Muscle of arm (tissue), 14 donors: ENCODE measurements at places on chromosomes 11 and 22. TPM values are rescaled to one million over a fixed set of nuclear protein-coding genes. Genes with fewer than 3 reads are reported as not detected.

The C11orf52 gene
- polyA plus RNA-seq = 2.5 TPM

The GRAMD1B gene
- polyA plus RNA-seq = 10.3 TPM

The C22orf31 gene
- 1.7 TPM for polyA plus RNA-seq

The SORL1 gene
- polyA plus RNA-seq = 2.6 TPM

The RAPSN gene
- 91.5 TPM for polyA plus RNA-seq

The DEFB131B gene
- polyA plus RNA-seq = not detected

The MED17 gene
- polyA plus RNA-seq = 16.7 TPM

The OR56A1 gene
- polyA plus RNA-seq = not detected

The SPDYC gene
- not detected for polyA plus RNA-seq

The GRAP2 gene
- 0.50 TPM for polyA plus RNA-seq

The MAPK8IP2 gene
- polyA plus RNA-seq = 0.63 TPM

The OR8G5 gene
- not detected for polyA plus RNA-seq

The GDPD4 gene
- polyA plus RNA-seq = 0.22 TPM

The PARVG gene
- 2.8 TPM for polyA plus RNA-seq

The OR5L1 gene
- not detected for polyA plus RNA-seq

The PANX2 gene
- polyA plus RNA-seq = 0.10 TPM

The TMEM151A gene
- not detected for polyA plus RNA-seq

The BEST1 gene
- polyA plus RNA-seq = 2.4 TPM

The OR8D4 gene
- 0.07 TPM for polyA plus RNA-seq

The MUC5AC gene
- not detected for polyA plus RNA-seq

The C1QTNF5 gene
- 18.0 TPM for polyA plus RNA-seq

The PDGFD gene
- 17.3 TPM for polyA plus RNA-seq

The FXYD6 gene
- polyA plus RNA-seq = 132 TPM

The ASCL2 gene
- not detected for polyA plus RNA-seq

The ZBTB16 gene
- not detected for polyA plus RNA-seq

The GRM5 gene
- polyA plus RNA-seq = not detected

The PATE4 gene
- polyA plus RNA-seq = not detected

The CAPN5 gene
- polyA plus RNA-seq = not detected

The UBQLNL gene
- 0.14 TPM for polyA plus RNA-seq

The FAM118B gene
- 21.3 TPM for polyA plus RNA-seq

The KCNJ11 gene
- polyA plus RNA-seq = not detected

The ART5 gene
- 2.9 TPM for polyA plus RNA-seq

The EHF gene
- 0.07 TPM for polyA plus RNA-seq

The TMPRSS13 gene
- polyA plus RNA-seq = 0.27 TPM

The GGT5 gene
- polyA plus RNA-seq = 14.4 TPM

The PRAME gene
- polyA plus RNA-seq = not detected

The ISX gene
- polyA plus RNA-seq = not detected

The EFCAB6 gene
- 1.4 TPM for polyA plus RNA-seq

The SCGB1D4 gene
- not detected for polyA plus RNA-seq

The ALDH3B1 gene
- 6.0 TPM for polyA plus RNA-seq

The SCN4B gene
- polyA plus RNA-seq = 6.0 TPM

The OR4A5 gene
- not detected for polyA plus RNA-seq

The BTG4 gene
- not detected for polyA plus RNA-seq

The MYRF gene
- 0.58 TPM for polyA plus RNA-seq

The KDM2A gene
- polyA plus RNA-seq = 52.5 TPM
